ENCODE measurements at places on chromosomes 6 and 20. TPM values are rescaled to one million over a fixed set of nuclear protein-coding genes. Genes with fewer than 3 reads are reported as not detected.

GRCh38 chr6:13304580-13305260 lies 23.6 kb downstream of the TBC1D7 start:
- peak; percentile 42 for DNase-seq

GRCh38 chr20:8310618-8311017 lies 178.6 kb downstream of the PLCB1 start:
- no peak for DNase-seq

GRCh38 chr6:104639668-104640067 lies 220.1 kb downstream of the HACE1 start:
- DNase-seq: no peak

GRCh38 chr6:110859335-110859792 lies 15.2 kb upstream of the AMD1 start:
- DNase-seq: no peak

DNA sequence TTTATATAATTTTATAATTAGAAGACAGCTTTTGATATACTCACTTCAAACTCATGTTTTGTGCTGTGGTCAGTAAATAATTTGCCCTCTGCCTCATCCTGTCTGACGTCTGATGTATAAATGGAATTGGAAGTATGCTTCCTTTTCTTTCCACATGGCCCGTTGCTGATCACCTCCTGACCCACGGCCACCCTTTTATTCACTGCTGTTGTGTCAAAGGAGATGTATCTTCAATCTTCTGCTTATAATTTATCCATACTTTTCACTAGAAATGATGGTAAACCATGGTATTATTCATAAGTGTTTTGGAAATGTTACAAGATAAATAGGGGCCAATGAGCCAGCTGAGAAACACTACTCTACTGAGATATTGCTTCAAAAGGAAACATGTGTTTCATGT lies 841.8 kb downstream of the PHF3 start:
- no peak for DNase-seq

DNA sequence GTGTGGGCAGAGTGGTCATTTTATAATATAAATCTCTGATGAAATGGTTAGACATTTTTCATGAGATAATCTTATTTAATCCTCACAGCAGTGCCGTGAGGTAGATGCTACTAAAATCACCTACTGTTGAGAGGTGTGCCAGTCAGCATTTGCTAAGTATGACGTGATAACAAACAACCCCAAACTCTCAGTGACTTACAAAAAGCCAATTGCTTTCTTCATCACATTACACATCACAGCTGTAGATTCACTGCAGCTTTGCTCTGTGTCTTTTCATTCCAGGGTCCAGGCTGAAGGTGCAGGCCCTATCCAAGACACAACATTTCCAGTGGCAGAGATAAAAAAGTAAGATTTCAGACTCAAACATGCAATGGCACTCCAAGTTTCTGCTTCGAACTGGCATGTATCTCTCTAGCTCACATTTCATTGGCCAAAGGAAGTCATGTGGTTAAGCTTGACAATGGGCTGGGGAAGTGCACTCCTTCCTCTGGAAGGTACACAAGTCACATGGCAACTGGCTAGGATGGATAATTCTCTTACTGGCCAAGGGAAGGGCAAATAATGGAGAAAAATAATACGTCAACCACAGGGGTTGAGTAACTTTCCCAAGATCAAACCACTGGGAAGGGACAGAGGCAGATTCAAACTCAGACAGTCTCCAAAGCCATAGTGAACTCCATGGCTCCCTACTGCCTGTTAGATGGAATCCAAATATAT lies 69.5 kb upstream of the EPB41L1 start:
- DNase-seq: no peak

GRCh38 chr6:30006170-30007131 lies 54.6 kb upstream of the POLR1H start:
- DNase-seq: peak; percentile 91

DNA sequence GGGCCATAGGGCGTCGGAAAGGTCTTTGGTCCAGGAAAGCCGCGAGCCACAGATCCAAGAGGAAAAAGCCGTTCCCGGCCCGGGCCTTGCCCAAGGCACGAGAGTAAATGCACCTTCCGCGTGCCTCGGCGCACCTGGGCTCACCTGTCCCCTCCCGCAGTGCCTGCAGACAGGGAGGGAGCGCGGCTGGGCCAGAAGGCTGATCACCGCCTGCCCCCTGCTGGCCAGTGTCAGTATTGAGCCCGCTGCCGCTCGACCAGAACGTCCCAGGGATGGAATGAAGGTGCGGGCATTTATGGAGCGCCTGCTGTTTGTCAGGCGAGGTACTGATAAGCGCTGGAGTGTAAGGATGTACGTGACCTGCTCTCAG lies 679 bp upstream of the LPIN3 start:
- peak; percentile 96 for DNase-seq

GRCh38 chr6:35366204-35366596 lies 23.8 kb downstream of the PPARD start:
- no peak for DNase-seq

- no peak for DNase-seq
These were observed 15.9 kb upstream of the MYBL2 start for GRCh38 chr20:43650997-43651525.

GRCh38 chr6:27312146-27312949 lies at the start of gene POM121L2:
Gene POM121L2 (minus strand): TSS chr6:27312273. CDS start chr6:27312170, 103 bp downstream.
- no peak for DNase-seq

DNA sequence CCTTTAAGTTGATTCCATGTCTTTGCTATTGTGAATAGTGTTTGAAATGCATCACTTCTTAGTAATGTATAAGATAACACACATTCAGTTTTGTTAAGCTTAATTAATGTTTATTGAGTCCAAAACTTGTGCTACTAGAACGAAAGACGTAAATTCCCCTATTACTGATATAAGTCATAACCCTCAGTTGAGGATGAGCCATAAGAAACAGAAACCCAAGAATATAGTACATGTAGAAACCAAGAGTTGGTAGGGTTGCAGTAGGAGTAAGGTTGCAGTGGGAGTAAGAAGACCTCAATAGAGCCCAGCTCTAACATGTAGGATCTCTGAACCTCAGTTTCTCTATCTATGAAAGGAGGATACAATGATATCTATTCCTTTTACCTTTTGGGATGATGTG lies 19.3 kb downstream of the CITED2 start:
- no peak for DNase-seq

DNA sequence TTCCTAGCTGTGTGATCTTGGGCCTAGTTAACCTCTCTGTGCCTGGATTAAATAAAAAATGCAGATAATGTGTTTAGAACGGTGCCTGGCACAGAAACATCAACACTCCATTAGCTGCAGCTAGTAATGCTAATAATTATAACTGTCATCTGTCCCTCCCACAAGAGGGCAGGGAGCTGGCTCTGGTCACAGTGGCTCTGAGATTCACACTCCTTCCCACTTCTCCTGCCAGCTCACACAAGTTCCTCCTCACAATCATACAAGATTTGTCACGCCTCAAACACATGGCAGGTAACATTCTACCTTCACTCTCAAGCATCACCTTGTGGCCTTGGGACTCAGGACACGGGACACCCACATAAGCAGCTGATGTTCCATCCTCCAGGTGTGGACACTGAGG lies 2.4 kb downstream of the ADA start:
- DNase-seq: no peak

GRCh38 chr6:158083455-158084325 lies 84.4 kb downstream of the SERAC1 start:
- DNase-seq: peak; percentile 80

- no peak for DNase-seq
These were observed 21.1 kb downstream of the KIAA1755 start for GRCh38 chr20:38239441-38239840.

DNA sequence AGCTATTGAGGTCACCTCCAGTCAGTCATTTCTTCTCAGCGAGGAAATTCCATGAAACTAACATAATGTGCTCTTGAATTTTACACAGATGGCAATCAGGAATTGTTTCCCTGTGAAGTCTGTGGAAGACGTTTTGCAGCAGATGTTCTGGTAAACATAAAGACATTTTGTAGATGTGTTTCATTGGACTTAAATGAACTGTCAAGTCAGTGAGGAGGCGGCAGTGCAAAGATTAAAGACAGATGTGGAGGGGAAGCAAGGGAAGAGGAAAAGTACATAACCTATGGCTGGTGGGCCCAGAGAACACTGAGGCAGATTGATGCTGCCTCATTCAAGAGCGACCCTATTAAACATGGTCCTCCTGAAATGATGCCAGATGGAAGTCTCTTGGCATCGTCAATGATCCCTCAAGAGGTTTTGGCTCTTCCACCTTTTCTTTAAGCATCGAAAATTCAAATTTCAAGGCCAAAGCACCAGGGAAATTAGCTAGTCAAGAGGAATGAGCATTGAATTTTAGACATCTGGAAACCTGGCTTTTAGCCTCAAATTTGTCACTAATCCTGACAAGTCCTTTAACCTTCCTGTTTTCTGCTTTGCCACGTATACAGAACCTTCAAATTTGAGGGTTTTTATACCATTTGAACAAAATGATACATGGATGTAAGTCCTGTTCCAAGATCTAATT lies 20.1 kb downstream of the ZC2HC1B start:
- no peak for DNase-seq

- DNase-seq: no peak
These were observed 411.1 kb downstream of the BCKDHB start for GRCh38 chr6:80517525-80517924.

DNA sequence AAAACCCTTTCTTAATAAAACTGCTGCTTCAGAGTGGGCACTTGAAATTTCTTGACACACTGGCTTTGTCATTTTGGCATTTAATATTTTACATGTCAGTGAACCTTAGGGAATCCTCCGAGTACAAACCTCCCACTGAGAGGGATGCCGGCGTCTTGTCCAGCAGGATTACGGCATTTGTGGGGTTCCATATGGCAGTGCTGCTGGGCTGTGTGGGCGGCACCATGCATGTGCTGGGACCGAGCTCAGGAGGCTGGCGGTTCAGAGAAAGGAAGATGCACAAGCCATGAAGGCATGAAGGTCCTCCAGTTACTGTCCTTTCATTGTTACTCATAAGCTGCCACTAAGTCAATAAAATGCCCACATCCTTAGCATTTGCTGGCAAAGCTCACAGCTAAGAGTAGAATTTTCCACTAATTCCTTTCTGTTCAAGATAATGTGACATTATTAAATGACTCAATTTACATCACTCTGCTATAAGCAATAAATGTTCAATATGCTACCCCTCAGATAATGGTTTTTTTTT lies 61.4 kb downstream of the LY86 start:
- no peak for DNase-seq

GRCh38 chr6:83247471-83247870 lies 54.3 kb downstream of the RWDD2A start:
- DNase-seq: no peak

- DNase-seq: no peak
These were observed 152.2 kb downstream of the BACH2 start for GRCh38 chr6:90144396-90144795.

DNA sequence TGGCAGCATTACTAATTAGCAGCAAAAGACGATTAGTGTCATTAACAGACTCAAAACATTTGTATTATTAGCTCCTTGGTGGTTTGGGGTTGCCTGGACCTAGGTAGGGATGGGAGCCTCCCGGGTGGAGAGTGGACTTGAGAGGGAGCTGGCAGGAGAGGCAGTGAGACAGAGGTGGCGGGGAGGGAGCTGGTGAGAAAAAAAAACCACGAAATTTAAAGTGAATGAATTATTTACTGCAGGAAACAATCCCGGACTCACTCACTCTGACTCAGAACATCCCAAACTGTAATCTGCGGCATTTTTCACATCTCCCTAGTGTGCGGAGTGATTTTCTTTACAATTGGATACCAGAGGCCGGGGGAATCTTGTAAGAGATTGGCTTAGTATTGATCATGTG lies 14.3 kb upstream of the CDH22 start:
- DNase-seq: no peak

GRCh38 chr20:3935295-3935955 lies 46.2 kb downstream of the PANK2 start:
- no peak for DNase-seq

GRCh38 chr6:66866801-66867200 lies 1159.8 kb upstream of the EYS start:
- DNase-seq: no peak

DNA sequence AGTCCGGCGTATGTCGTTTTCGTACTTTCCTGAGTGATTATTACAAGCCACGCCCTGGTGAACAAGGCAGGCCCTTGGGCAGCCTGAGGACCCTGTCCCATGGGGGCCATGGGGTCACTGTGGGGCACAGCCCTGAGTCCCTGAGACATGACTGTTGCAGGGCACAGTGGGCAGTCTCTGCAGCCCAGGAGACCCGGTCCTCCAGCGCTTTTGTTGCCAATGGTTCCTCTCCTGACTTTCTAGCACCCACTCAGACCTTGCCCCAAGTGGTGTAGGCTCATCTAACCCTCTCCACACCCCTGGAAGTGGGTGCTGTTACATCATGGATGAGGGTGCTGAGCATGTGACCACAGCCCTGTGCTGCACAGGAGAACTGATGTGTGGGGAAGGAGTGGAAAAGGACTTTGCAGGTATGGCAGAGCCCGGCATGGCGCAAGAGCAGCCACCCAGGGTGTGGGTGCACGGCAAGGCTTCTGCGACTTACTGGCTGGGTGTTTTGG lies 319.5 kb downstream of the TAF4 start:
- DNase-seq: no peak

GRCh38 chr6:123022975-123023374 lies 26.9 kb downstream of the CLVS2 start:
- no peak for DNase-seq

- no peak for DNase-seq
These were observed 62.5 kb downstream of the PYGB start for GRCh38 chr20:25310268-25310920.

DNA sequence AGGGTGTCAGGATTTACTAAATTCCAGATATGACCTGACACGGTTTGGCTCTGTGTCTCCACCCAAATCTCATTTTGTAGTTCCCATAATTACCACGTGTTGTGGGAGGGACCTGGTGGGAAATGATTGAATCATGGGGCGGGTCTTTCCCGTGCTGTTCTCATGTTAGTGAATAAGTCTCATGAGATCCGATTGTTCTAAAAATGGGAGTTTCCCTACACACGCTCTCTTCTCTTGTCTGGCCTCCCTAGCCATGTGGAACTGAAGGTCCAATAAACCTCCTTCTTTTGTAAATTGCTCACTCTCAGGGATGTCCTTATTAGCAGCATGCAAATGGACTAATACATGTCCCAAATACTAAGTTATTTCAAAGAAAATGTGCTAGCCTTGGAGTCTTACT lies 121.1 kb downstream of the CENPW start:
- no peak for DNase-seq

The FNDC1 gene
- total RNA-seq: 1.2 TPM

The TBXT gene
- total RNA-seq: not detected

The ADAM33 gene
- 45.4 TPM for total RNA-seq

The ZNF165 gene
- total RNA-seq: 0.83 TPM

The SLA2 gene
- 0.26 TPM for total RNA-seq

The RIPPLY2 gene
- total RNA-seq: not detected

The RAD21L1 gene
- total RNA-seq: not detected

The PPP1R18 gene
- total RNA-seq: 62.3 TPM

The IL17A gene
- total RNA-seq: not detected

The OR2H1 gene
- not detected for total RNA-seq

The WFDC10B gene
- not detected for total RNA-seq

The WFDC12 gene
- total RNA-seq: not detected

The PLCB1 gene
- 72.9 TPM for total RNA-seq

The NKAIN2 gene
- 0.66 TPM for total RNA-seq

The OR2H2 gene
- not detected for total RNA-seq
